ENCODE measurements at places on chromosomes 11 and 22.

GRCh38 chr11:28757725-28758515 lies 649.7 kb downstream of the METTL15 start:
- peak; percentile 92 for DNase-seq

DNA sequence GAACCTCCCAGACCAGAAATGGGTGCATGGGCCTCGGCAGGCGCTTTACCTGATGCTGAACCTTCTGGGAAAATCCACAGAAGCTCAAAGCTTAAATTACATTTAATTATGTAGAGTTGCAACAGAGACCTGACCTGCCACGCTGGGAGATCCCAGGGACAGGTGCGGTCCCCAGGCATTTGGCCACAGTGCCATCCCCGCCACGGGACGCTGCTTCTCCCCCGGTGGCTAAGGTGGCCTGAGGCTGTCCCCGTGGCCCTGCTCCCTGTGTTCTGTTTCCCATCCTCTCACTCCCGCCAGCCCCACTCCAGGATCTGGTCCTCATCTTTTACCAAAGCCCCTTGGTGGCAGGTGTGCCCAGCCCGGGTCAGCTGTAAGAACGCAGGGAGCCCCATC lies 39.6 kb downstream of the GRAMD4 start:
- DNase-seq, result no peak

DNA sequence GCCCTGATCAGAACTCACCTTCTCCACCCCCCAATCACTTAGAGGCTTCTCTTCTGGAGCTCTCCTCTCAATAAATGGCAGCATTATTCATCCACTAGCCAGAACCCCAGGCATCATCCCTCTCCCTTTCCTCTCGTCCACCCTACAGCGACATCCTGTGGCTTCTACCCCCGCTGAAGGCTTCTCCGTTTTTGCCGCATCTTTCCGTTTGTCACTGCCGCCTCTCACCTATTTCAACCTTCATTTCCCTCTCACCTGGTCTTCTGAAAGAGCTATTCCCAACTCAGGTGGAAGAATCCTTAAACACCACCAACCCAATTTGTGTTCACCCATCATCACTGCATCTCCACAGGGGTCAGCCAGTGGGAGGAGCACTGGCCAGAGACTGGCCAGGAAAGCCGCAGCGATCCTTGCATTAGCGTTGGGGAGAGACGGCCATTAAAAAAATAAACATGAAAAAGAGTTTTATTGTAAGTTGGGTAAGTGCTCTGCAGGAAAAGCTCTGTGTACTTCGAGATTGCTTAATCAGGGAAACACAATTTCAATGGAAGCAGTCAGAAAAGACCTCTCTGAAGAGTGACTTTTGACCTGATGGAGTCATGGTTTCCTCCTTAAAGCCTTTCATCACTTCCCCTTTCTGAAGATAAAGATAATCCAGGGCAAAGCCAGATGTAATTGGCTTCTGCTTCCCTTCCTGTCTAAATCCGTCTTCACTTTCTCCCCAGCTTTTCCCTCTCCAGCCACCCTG lies 36.7 kb downstream of the SPATA19 start:
- no peak for DNase-seq

DNA sequence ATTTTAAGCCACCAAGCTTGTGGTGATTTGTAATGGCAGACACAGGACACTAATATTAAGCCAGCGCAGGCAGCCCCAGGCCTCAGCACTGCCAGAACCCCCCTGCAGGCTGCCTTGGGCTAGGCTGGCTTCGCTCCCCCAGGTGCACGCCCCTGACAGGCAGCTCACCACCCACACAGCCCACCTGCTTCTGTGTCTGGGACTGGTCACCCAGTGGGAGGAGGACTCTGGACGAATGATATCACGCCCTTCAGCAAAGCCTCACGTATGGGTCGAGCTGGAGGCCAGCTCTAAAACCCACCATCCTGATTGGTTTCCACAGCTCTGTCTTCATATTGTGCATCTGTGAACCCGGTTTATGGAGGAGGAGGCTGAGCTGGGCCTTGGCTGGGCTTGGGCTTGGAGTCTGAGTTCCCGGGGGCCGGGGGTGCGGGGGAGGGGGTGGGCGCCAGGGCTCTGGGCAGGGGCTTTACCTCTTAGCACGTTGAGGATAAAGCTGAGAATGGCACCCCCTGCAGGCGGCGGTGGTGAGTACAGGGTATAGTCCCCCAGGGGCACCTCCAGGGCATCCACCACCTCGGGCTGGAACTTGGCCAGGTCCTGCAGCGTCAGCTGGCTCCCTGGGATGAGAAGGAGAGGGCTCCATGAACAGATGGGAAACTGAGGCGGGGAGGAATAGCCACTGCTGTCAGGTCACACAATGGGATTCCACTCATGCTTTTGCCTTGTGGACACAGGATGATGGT lies 13.8 kb downstream of the GGT5 start:
- no peak for DNase-seq

DNA sequence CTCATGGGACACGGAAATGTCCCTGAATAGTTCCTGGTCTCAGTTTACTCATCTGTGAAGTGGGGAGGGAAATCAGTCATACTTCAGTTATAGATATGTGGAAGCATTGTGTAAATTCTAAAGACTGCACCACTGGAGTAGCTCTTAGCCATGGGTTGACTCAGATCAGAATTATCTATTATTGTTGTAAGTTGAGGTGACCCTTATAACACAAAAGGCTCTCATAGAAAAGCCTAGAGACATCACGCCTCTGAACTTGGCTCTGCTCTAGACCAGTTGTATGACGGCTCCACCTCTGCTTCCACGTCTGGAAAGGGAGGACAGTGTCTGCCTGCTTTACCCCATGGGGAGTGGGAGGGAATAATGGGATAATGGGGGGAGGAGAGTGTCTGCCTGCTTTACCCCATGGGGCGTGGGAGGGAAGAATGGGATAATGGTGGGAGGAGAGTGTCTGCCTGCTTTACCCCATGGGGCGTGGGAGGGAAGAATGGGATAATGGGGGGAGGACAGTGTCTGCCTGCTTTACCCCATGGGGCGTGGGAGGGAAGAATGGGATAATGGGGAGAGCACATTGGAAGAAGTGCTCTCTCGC lies 98.2 kb downstream of the AMOTL1 start:
- peak; percentile 44 for DNase-seq

- no peak for DNase-seq
Observed at GRCh38 chr11:19989191-19989590, 171.1 kb downstream of the DBX1 start.

DNA sequence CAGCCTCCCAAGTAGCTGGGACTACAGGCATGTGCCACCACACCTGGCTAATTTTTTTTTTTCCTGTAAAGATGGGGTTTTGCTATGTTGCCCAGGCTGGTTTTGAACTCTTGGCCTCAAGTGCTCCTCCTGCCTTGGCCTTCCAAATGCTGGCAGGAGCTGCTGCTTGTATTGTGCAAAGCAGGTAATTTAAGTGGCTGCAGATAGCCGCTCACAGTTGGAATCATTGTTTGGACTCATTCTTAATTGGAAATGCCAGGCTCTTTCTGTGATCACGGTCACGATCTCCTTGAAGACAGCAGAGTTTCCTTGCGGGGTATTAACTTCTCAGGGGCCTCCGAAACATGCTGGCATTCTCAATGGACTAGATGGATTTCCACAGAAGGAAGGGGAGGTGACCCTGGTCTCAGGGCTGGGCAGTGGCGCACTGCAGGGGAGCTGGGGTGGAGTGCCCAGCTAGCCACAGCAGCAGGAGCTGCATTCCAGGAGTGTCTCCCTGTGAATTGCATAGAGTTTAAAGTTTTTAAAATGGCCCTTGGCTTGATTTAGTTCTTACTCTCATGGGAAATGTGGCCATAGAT lies 136.1 kb downstream of the MORC2 start:
- no peak for DNase-seq

GRCh38 chr11:106276126-106276525 lies 198.7 kb downstream of the AASDHPPT start:
- peak; percentile 32 for DNase-seq

GRCh38 chr22:47232753-47233152 lies 470.3 kb downstream of the TBC1D22A start:
- no peak for DNase-seq

- no peak for DNase-seq
Observed at GRCh38 chr11:97683733-97684132, 1293.9 kb downstream of the JRKL start.

DNA sequence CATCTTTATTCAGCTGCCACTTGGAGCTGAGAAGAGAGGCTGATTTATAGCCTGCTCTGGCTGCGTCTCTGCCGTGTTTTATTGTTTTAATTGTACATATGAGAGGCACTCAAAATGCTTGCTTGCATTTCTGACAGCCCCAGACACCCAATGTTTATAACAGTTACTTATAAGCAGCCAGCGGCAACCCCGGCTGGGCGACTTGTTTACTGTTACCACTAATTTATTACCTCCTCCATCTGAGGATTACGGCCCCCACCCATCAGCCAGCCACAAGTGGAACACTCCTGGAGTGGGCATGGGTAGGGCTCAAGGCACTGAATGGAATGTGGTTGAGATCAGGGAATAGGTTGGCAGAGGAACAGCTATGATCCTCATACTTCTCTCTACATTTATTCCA lies 61.2 kb downstream of the CLPB start:
- no peak for DNase-seq

DNA sequence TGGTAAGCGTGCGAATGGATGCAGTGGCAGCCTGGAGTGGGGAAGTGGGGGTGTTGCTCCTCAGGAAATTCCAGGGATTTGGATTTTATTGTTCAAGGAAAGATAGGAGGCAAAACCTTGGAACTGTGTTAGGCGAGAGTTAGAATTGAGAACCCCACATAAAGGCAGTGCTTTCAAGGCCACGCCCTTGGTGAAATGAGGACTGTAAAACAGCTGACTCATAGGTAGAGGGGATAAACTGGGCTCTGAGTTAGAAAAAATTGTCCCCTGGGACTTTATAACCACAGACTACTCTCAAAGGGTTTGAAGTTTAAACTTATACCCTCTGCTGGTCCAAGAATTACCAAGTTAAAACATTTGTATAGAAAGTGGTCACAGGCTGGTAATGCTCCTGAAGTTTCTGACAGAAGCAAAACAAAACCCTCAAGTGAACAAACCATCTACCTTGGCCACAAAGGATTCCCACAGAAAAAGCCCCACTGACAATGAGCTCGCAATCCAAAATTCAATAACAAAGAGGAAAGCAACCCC lies 250.3 kb upstream of the TBCEL start:
- DNase-seq, result peak; percentile 15

DNA sequence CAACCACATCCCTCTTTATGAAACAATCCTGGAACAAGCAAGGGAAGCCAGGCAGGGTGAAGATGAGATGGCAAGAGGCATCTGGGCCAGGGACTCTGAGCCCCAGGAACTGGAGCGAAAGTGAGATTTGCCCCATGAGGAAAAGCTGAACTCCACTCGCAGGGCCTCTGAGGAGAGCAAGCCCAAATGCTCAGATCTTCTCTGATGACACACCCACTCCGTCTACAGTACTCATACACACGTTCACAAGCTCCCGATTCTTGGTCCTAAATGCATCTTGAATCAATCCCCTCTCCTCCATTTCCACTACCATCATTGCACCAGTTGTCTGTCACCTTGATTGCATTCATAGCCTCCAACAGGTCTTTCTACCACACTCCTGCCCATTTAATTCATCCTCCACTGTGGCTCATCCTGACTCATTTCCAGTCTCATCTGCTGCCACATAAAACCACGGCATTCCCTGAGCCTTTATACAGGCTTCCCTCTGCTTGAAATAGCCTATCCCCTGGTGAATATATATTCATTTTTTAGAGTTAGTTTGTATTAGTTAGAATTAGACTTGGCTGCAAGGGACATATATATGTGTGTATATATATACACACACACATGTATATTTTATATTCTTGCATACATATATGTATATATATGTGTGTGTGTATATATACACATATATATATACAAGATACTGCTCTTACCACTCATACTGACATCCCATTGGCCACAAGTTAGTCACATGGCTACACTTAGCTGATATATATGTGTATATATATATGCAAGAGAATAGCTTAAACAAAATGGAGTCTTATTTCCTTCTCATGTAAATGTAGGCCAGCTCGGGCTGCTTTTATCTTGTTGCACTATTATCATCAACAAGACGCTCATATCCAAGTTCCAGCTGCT lies 1.4 kb upstream of the APOA5 start:
- peak; percentile 80 for DNase-seq

DNA sequence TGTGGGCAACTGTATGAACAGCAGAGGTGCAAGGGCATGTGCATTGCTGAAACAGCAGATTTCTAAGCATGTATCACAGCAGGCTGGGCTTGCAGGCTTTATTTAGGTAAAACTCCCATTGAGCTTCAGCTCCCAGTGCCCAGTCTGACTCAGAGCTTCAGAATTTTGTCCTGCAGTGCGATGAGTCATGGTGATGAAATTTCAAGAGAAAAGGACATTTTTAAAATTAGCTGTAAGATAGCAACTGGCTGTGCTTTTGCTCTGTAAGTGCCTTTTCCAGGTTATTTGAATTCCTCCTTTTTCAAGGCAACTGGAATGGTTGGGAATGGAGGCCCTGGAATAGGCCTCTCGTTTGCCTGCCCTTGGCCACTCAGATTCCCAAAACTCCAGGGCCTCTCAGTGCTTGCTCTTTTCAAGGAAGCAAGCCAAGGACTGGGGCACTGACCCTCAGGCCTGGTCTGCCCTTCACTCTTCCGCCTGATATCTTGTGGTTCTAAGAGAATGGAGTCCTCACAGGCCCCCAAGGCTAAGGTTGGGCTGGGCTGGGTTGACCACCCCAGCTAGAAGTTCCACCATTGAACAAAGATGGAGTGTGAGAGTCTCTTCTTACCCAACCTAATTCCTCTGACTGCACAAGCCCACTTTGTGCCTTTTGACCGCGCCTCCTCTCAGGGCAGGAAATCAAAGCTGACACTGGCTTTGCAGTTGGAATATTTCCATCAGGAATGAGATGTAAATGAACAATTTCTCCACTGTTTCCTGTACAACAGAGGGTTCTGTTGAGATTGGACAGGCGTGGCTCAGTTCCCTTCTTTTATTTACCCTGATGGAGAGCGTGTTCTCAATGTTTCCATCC lies 59.5 kb upstream of the PRSS23 start:
- peak; percentile 98 for DNase-seq

DNA sequence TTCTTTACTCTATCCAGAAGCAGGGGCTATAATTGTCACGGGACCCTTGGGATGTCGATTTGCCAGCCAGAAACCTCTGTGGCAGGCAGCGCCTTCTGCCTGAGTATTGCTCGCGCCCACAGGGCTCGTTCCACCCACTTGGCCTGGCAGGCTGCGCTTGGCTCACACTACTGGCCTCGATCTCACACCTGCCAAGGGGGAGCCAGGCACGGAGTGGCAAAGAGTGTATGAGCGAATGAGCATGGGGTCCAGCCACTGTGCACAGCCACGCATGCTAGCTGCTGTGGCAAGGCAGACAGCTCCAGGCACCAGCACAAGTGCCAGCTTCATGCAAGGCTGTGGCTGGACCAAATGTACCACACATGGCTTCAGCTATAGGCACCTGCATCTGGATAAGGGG lies 599.8 kb downstream of the DLG2 start:
- DNase-seq, result no peak

GRCh38 chr11:22162756-22163155 lies 30.1 kb upstream of the ANO5 start:
- DNase-seq, result no peak

DNA sequence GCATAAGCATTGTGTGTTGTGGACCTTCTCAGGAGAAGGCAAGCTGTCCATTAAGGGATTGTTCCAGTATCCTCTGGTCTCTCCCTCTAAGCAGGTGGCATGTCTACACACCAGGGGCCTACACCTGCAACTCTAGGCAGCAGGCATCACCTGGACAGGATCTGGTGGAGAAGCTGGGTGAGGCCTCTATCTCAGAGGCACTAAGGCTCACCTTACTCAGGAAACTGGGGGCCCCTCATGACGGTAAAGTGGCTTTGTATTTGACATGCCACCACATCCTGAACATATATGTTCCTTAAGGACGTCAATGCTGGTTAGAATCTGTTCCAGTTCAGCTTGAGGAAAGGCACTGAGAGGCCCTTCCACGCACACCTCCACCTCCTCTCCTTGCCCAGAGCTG lies 891.3 kb downstream of the OPCML start:
- no peak for DNase-seq
